ENCODE measurements at places on chromosomes 5 and 9. TPM values are rescaled to one million over a fixed set of nuclear protein-coding genes. Genes with fewer than 3 reads are reported as not detected.
A peak's percentile ranks its signal among the peaks of the same experiment; 100 is the strongest.

DNA sequence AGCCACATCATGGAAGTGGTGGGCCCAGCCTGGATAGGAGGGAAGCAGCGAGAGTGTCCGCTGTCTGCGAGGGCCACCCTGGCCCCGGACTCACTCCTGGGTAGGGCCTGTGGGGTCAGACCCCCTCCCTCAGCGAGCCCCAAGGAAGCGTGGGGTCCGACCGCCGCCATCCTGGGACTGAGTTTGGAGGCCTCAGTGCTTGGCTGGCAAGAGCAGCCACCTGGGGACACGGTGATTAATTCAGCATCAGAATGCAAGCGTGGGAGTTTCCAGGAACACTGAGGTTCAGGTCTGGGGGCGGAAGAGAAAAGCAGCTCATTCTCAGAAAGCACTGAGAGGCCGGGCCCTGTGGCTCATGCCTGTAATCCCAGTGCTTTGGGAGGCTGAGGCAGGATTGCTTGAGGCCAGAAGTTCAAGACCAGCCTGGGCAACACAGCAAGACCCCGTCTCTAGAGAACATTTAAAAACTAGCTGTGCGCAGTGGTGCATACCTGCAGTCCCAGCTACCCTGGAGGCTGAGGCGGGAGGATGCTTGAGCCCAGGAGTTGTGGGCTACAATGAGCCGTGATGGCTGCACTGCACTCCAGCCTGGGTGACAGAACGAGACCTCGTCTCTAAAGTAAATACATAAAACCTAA is 18.3 kb upstream of the CAMSAP1 start:
- DNase-seq, result peak; percentile 46

GRCh38 chr9:128203707-128204551 is 750 bp downstream of the DNM1 start:
- no peak for DNase-seq

DNA sequence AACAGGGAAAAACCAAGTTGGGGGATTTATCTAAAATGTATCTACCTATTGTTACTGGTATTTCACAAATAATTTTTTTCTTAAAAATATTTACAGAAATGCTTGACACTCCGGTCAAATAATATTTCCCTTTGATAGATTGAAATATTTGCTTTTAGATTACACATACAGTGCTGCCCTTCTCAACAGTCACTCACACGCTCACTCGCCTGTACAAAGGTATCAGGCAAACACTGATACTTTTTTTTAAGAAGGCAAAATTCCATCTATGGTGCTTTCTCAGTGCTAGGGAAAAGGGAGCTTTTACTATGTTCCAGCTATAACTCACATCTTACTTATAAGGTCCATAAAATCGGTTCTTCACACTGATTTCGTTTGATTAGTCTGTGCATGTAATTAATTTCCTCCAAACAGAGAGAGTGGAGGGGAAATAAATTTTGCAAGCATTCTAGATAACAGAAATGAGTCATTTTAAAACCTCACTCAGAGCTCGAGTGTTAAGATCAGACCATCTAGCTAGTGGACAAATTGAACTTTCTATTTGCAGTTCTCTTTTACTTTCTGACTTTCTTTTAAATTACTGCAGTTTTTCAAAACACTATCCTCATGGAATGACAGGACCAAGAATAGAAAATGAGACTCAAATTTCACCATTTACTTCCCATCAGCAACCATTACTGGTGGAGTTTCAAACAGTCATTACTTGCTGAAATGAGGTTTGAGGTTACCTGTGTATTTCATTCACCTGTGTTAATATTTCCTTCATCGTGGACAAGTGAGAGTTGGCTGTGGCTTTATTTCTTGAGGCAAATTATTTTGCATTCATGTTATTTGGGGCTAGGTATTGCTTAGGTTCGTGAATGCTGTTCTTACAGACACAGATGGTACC is 273.2 kb downstream of the RAB3C start:
- DNase-seq, result no peak

DNA sequence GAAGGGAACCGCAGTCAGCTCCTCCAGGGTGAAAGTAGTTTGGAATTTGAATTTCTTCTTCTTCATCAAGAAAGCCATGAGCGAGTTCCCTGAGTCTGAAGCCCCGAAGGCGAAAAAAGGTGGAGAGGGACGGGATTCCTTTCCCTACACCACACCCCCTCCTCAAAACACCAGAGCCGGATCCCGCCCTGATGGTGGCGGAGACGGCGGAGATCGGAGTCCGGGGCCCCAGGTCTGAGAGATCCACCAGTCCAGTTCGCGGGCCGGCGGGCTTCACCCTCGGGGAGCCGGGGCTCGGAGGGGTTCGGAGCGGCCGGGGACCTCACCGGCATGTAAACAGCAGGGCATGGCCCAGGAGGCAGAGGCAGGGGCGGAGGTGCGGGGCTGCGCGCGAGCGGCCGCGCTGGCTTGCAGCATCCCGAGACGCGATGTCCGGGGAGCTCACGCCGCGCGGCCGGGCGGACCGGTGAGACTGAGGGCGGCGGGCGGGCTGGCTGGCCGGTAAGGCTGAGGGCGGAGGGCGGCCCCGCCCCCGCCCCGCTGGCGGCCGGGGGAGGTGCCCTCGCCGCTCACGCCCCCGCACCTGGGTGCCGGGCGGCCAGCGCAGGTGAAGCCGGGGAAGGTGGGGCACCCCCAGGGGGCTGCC is 606 bp downstream of the EEIG1 start:
- DNase-seq, result no peak

DNA sequence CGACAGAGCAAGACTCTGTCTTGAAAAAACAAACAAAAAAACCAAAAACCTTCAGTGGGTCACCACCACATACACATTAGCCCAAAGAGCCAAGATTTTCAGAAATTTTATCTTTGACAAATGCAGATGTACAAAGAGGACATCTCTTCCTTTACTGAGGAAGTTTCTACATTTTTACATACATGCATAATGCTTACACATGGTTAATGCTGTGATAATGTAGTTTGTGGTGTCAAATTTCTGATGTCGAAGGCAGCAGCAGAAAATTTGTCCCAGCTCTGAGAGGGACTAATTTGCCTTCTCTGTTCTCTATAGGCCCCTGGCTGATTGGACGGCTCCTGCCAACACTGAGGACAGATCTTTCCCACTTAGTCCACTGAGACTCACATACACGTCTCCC is 24.6 kb upstream of the C9orf40 start:
- DNase-seq, result no peak

DNA sequence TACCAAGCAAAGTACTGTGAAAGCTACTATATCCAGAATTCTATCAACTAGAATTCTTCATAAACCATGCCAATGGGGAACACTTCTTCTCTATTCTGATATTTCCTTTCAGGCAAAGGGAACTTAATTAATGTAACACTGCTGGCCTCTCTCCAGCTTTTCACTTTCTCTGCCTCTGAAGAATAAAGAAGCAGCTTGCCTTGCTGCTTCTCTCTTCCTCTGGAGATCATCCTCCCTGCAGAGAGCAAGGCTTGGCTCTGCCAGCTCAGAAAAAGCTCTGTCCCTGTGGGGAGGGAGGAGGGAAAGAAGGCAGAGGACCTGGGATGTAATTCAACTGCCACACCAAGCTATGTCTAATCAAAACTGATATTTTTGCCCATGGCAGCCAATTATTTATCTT is 6.5 kb downstream of the CTNND2 start:
- no peak for DNase-seq

- no peak for DNase-seq
Measured at GRCh38 chr5:21685522-21685921, 1167.6 kb downstream of the CDH12 start.

- peak; percentile 13 for DNase-seq
Measured at GRCh38 chr5:132243366-132243977, 14.0 kb upstream of the PDLIM4 start.

DNA sequence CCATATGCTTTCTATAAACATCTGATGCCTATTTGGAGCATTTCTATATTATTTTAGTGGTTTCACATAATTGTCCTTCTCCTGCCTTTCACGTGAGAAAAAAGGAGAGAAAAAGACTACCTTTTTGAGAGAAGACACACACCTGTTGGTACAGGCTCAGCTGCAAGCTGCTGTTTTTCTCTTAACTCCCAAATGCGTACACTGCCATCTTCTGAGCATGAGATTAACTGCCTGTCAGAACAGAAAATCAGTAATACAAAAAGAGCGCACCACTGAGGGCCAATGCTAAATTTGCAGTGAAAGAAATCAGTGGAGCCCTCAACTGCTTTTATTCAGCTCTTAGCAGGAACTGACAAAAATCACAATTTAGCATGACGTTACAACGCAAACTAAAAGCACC is 54.9 kb downstream of the WDR41 start:
- DNase-seq, result no peak

DNA sequence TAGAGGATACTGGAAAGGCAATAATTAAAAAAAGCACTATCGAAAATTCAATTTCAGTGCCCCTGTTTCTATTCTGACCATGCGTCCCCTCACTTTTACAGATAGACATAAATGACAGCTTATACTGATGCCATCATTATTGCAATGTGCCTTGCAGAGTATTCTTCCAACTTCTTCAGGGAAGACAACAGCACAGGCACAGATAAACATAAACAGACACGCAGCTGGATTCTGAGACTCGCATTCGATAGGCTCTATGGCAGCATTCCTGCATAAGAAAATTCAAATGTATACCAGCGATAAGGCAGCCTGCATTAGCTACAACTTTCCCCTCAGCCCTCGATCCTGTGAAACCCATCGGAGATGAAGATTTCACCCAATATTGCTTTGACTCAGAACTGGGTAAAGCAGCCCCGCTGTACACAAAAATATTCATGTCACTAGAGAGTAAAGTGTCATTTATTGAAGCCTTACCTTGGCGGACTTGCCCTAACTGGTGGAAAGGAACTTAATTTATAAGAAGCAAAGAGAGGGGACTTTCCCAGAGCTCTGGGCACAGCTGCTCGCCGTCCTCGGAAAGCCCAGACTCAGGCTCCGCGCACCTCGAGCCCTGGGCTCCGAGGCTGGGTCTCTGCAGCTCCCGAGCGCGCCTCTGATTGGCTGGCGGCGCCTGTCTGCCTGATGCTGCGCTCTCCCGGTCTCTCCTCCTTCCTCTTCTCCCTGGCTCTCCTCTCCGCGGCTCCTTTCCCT is at the start of gene CDH18:
Gene CDH18 (minus strand): TSS at position 589 of the 750 bp plus-strand sequence. CDS start 149,214 bp downstream, outside the sequence.
- peak; percentile 17 for DNase-seq

The GARIN3 gene
- total RNA-seq, result not detected

The TPPP gene
- total RNA-seq, result 4.3 TPM

The FOXI1 gene
- total RNA-seq, result 7.9 TPM

All from breast epithelium (tissue), 4 donors.